ENCODE measurements at places on chromosomes 4 and X.

DNA sequence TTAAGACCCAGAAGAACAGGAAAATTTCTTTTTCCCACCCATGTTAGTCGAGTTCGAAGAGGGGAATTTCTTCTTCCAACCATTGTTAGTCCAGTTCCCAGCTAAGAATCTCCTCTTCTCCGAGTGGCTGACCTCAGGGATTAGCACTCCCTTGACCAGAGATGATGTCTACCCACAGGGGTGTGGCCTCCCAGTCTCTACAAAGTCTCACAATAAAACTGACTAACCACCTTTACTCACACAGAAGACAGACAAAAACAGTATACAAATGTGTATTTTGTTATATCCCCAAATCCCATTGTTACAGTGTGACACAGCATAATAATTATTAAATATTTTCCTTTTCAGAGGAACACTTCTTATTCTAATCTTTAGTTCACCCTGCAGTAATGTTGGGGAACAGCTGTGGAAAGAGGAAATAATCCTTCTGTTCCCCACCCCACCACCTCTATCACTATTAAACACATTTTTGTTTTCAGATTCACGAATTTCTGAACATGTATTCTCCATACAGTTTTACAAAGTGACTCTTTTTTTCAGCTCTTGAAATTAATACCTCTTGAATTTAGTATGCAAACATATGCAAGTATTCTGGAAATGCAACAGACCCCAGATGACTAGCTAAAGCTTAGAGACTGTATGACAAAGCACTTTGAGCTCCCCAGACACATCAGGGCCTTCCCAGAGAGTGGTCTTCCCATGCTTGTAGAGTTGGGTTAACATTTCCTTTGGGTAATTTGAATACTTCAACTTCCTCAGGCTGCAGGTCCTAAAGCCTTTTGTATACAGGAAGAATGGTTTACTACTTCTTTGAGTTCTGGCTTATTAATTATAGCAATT lies 62.5 kb upstream of the NFKB1 start:
- peak; percentile 43 for DNase-seq

DNA sequence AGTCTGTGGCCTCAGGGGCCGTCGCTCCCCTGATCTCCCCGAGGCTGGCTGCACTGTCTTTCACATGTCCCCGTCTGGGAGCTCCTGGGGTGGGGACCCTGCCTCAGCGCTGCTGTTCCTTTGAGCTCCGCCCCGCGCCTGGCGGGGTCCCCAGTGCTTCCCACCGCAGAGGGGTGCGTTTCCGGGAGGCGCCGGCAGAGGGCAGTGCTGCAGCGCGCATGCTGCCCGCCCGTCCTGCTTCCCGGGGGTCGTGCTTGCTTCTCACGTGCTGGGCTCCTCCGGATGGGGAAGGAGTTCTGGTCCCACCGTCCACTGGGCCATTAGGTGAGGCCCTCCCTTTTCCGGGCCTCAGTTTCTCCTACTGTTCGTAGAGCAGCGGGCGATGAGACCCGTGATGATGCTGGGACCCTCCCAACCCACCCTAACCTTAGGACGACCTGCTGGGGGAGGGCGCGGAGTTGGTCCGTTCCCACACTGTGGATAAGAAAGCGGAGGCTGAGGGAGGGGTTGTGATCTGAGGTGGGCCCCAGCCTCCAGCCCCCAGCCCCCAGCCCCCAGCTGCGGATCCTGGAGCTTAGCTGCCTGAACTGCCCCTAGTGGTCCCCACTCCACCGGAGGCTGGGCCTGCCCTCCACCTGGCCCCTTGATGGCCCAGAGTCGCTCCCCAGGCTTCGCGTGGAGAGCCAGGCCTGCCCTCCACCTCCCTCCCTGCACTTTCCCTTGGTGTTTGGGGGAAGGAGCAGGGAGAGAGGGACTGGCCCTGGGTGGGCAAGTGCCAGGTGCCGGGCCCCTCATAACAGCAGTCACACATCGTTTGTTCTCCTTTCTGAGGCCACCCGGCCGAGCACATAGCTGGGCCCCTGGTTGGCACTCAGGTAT lies 15.3 kb downstream of the CPZ start:
- peak; percentile 88 for DNase-seq

GRCh38 chr4:53076374-53076958 lies 214.3 kb downstream of the RASL11B start:
- no peak for DNase-seq

- peak; percentile 76 for DNase-seq
Observed at GRCh38 chr4:152436384-152436783, 99.5 kb downstream of the FBXW7 start.

- peak; percentile 31 for DNase-seq
Observed at GRCh38 chr4:112189754-112190153, 41.8 kb upstream of the AP1AR start.

GRCh38 chrX:53031380-53031779 lies 17.2 kb upstream of the GPR173 start:
- peak; percentile 16 for DNase-seq

GRCh38 chrX:135516376-135516775 lies 4.1 kb upstream of the INTS6L start:
- peak; percentile 63 for DNase-seq

DNA sequence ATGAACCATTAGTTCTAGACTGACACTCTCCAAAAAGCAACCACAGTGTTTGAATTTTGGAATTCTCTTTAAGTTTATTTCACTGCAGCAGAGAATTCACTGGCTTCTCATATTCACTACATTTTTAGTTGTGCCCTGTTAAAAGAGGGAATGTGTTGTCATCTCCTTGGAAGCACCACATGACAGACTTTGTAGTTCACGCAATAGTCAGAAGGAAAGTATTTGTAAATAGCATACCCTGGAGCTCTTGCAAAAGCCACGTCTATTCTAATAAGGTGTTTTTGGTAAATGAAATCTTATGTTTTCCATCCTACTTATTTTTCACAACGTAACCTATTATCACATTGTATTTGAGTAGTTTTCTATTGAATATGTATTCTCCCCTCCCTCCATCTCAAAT lies 25.8 kb downstream of the DOCK11 start:
- no peak for DNase-seq

- no peak for DNase-seq
Observed at GRCh38 chr4:125958519-125958918, 643.8 kb downstream of the FAT4 start.

Data from GM23338 (cell line).